CD8-positive, alpha-beta memory T cell (primary cell): ENCODE measurements at places on chromosomes 3 and 15. TPM values are rescaled to one million over a fixed set of nuclear protein-coding genes. Genes with fewer than 3 reads are reported as not detected.

- peak overlapping the region; percentile 93 for H3K27ac ChIP-seq
- no peaks in the 10 kb centered on the region for H3K27me3 ChIP-seq
- peaks cover 2% of the 10 kb centered on the region for H3K36me3 ChIP-seq
- no peak for DNase-seq
Measured at GRCh38 chr3:5186858-5187155, 700 bp upstream of the EDEM1 start.

GRCh38 chr15:74631935-74632560 is 16.4 kb downstream of the CLK3 start:
- H3K27me3 ChIP-seq, result no peaks in the 10 kb centered on the region
- no peak overlapping the region for H3K4me3 ChIP-seq
- H3K36me3 ChIP-seq, result peaks cover 57% of the 10 kb centered on the region
- DNase-seq, result peak; percentile 27
- no peaks in the 10 kb centered on the region for H3K4me1 ChIP-seq

DNA sequence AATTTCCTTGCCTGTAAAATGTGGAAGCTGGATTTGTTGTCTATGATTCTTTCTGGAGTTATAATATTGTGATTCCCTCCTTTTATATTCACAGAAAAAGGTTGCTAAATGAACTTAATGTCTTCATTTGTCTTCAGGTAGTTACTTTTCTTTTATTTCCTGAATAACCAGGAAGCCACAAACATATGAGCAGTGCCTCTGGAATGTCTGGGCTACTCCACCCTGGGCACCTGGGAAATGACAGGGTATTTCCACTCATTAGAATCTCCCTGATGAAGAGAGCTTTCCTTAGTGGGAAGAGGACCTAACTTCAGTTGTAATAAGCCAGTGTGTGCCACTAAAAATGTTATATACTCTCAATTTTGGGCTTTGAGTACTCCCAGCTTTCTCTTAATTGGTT is 3.8 kb upstream of the SLMAP start:
- no peak overlapping the region for H3K27ac ChIP-seq
- no peak overlapping the region for H3K4me3 ChIP-seq
- no peaks in the 10 kb centered on the region for H3K36me3 ChIP-seq
- peaks cover 1% of the 10 kb centered on the region for H3K4me1 ChIP-seq
- no peaks in the 10 kb centered on the region for H3K27me3 ChIP-seq
- DNase-seq, result no peak

GRCh38 chr3:106850437-106850836 is 526.8 kb upstream of the CCDC54 start:
- H3K4me3 ChIP-seq, result no peak overlapping the region
- no peaks in the 10 kb centered on the region for H3K27me3 ChIP-seq
- no peak overlapping the region for H3K27ac ChIP-seq
- H3K4me1 ChIP-seq, result no peaks in the 10 kb centered on the region
- no peaks in the 10 kb centered on the region for H3K36me3 ChIP-seq
- no peak for DNase-seq

DNA sequence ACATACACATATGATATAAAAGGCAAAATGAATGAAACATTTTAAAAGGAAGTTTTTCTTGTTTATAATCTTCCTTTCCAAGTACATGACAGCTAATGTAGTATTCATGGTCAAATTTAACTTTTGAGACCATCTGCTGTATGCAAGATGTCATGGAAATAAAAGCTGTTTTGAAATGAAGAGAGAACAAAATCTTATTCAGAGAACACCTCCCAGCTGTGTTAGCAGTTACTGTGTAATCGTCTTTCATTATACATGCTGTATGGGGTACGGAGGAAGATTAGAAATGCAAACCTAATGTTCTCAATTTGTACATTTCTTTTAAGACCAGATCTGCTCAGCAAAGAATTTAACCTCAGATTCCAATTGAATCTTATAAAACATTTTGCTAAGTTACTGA is 1182.3 kb downstream of the OTOL1 start:
- no peak overlapping the region for H3K4me3 ChIP-seq
- H3K4me1 ChIP-seq, result no peaks in the 10 kb centered on the region
- no peaks in the 10 kb centered on the region for H3K27me3 ChIP-seq
- H3K27ac ChIP-seq, result no peak overlapping the region
- no peak for DNase-seq

GRCh38 chr3:136728918-136729317 is 23.3 kb downstream of the STAG1 start:
- DNase-seq, result no peak
- H3K27ac ChIP-seq, result no peak overlapping the region
- H3K27me3 ChIP-seq, result no peaks in the 10 kb centered on the region
- peaks cover 61% of the 10 kb centered on the region for H3K4me1 ChIP-seq

BFSP2 gene
- total RNA-seq, result not detected

CCDC39 gene
- total RNA-seq, result not detected

GOLGA6L4 gene
- total RNA-seq, result 0.62 TPM

ZNF770 gene
- total RNA-seq, result 63.6 TPM
